ENCODE measurements at places on chromosomes 2 and 18. TPM values are rescaled to one million over a fixed set of nuclear protein-coding genes. Genes with fewer than 3 reads are reported as not detected.

The ZSCAN30 gene
- 14.8 TPM for total RNA-seq

The REG3A gene
- total RNA-seq: not detected

The MC5R gene
- total RNA-seq: not detected

The TMEM127 gene
- 19.8 TPM for total RNA-seq

The DSC1 gene
- 0.68 TPM for total RNA-seq

The DOK6 gene
- total RNA-seq: 0.07 TPM

The RNF125 gene
- total RNA-seq: 1.7 TPM

The SALL3 gene
- total RNA-seq: not detected

The PID1 gene
- 3.3 TPM for total RNA-seq

The CHST9 gene
- under 0.01 TPM for total RNA-seq

The AQP12A gene
- total RNA-seq: not detected

The VIT gene
- total RNA-seq: not detected

The TANC1 gene
- total RNA-seq: 34.5 TPM

The RESP18 gene
- total RNA-seq: not detected

The CNDP1 gene
- not detected for total RNA-seq

The GPAT2 gene
- total RNA-seq: under 0.01 TPM

The CHRNG gene
- not detected for total RNA-seq

The SP3 gene
- 116 TPM for total RNA-seq

The COL4A3 gene
- total RNA-seq: not detected

The SFT2D3 gene
- total RNA-seq: 3.8 TPM

The NTSR2 gene
- total RNA-seq: not detected

The MSTN gene
- under 0.01 TPM for total RNA-seq

The FOXI3 gene
- not detected for total RNA-seq

The GPBAR1 gene
- under 0.01 TPM for total RNA-seq

The KCNF1 gene
- total RNA-seq: not detected

The FABP1 gene
- not detected for total RNA-seq

The SERPINB10 gene
- 0.43 TPM for total RNA-seq

The SKOR2 gene
- not detected for total RNA-seq

The TCF4 gene
- 3.4 TPM for total RNA-seq

The UGT1A10 gene
- not detected for total RNA-seq

The FBLN7 gene
- under 0.01 TPM for total RNA-seq

The ACTG2 gene
- total RNA-seq: 0.21 TPM

The TEKT4 gene
- total RNA-seq: not detected

The NBAS gene
- total RNA-seq: 119 TPM

The ANKRD30B gene
- total RNA-seq: not detected

The G6PC2 gene
- not detected for total RNA-seq

The SEMA4C gene
- 17.4 TPM for total RNA-seq

The SLC30A3 gene
- not detected for total RNA-seq

The DNAH7 gene
- total RNA-seq: 0.14 TPM

The FIGLA gene
- total RNA-seq: not detected

The NT5DC4 gene
- total RNA-seq: 0.07 TPM

The PAIP2B gene
- total RNA-seq: 3.1 TPM

The GAL3ST2 gene
- total RNA-seq: not detected

The GKN2 gene
- not detected for total RNA-seq

The TBR1 gene
- not detected for total RNA-seq

The CDH2 gene
- total RNA-seq: 0.34 TPM

The GCA gene
- total RNA-seq: 6.2 TPM

The OR6B2 gene
- not detected for total RNA-seq

The C1GALT1C1L gene
- total RNA-seq: under 0.01 TPM

The CLASP1 gene
- 118 TPM for total RNA-seq

The CFAP221 gene
- not detected for total RNA-seq

The CXCR1 gene
- not detected for total RNA-seq

The PARD6G gene
- total RNA-seq: 34.5 TPM

The DTNA gene
- total RNA-seq: 10.7 TPM

The SLC19A3 gene
- 0.36 TPM for total RNA-seq

The SERPINB4 gene
- total RNA-seq: 63.5 TPM

Data from nasal cavity respiratory epithelium epithelial cell of viscerocranial mucosa (primary cell).